ENCODE measurements at places on chromosomes 4 and X.

GRCh38 chr4:81049330-81049729 is 18.8 kb downstream of the BMP3 start:
- no peak for DNase-seq

DNA sequence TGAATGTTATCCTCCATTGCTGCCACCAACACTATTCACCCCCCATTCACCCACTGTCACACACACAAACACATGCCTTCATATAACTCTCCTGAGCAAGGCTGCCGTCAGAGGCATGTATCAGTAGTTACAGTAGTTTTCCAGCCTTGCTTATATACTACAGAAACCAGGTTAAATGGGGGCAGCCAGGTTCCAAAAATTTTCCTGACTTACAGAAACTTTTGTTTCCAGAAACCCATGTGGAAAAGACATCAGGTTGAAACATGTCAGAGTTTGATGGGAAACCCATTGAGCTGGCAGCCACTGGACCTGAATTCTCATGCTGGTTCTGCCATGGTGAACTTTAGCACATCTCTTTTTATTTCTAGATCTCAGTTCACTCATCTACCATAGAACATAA is 64.0 kb downstream of the COX18 start:
- no peak for DNase-seq

GRCh38 chrX:151975736-151976275 is 1.3 kb upstream of the GABRE start:
- DNase-seq, result no peak

DNA sequence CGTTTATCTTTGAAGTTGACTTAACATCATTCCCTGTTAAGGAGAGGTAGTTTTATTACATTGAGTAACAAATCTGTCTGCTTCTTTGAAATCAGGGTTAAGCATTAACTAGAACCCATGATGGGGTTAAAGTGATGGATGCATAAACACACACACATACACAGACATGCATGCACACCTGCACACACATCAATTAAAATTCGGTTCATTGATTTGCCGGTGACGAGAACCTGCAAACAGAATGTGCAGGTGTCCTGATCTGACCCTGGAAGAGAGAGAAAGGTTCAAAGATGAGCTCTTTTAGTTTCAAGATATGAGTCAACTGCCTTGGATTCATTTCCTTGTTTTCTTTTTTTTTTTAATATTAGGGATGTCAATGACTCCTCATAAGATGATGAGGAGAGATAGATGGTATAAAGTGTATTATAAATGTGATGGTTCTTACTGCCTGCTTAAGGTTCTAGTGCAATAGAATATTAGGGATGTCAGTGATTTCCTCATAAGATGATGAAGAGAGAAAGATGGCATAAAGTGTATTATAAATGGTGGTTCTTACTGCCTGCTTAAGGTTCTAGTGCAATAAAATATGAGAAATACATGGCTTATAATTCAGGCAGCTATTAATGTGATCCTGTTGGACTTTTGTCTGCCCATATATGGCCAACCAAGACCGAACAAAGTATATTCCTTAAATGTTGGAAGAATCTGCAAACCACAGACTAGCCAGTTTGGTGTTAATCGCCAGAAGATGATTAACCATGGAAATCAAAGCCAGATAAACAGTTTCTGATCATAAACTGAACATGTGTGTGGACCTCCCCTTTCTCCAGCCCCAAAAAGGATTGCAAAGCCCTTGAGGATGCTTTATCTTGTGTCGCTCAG is 14.1 kb upstream of the CD99 start:
- no peak for DNase-seq

GRCh38 chrX:47204970-47205369 is 11.3 kb downstream of the UBA1 start:
- DNase-seq, result no peak

- no peak for DNase-seq
These were observed 361.0 kb downstream of the GRXCR1 start for GRCh38 chr4:43253541-43253940.

DNA sequence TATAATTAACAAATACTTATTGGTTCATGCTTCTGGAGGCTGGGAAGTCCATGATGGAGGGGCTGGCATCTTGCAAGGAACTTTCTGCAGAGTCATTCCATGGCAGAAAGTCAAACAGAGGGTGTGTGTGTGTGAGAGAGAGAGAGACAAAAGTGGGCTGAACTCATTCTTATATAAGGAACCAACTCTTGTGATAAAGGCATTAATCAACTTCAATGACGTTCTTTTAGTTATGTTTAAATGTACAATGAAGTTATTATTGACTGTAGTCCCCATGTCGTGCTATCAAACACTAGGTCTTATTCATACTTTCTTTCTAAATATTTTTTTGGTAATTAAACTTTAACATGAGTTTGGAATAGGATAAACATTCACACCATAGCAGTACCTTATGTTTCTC is 1408.8 kb downstream of the STIM2 start:
- DNase-seq, result no peak

DNA sequence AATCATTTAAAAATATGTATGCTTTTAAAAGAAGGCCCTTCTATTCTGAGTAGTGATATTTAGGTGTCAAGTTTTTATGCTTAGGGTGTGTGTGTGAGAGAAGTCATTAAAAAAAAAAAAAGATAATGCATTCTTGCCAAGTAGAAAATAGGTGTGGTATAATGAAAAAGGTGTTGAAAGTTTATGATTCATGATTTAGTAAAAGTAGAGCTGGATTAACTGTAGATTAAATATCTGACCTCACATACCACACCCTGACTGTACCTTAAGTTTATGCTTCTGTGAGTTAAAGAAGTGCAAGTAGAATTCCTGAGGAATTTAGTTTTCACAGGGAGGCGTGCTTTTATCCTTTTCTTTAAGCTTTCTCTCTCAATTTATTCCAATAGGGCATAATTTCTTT is 71.1 kb downstream of the BMPR1B start:
- no peak for DNase-seq

GRCh38 chr4:48224606-48225005 is 45.0 kb downstream of the TEC start:
- no peak for DNase-seq

Measured in NCI-H1930 (cell line).